ENCODE measurements at places on chromosomes 12 and 14.
A peak's percentile ranks its signal among the peaks of the same experiment; 100 is the strongest.

DNA sequence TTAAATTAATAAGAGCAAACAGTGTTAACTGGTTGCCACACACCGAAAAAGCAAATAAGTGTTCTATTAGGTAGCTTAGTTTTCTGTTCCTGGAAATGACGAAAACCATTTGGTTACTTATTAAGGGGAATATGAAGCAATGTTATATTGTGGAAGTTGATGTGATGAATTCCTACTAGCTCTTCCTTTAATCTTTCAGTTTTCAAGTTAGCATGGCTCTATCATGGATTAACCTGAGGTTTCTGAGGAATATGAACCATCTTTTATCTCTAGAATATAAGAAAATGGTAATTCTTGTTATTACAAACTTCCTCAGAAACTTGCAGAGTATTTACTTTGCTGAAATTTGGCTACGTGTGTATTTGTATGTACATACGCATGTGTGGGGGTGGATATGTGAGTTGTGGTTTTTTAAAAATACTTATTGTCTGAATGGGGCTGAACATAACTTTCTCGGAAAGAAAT lies 245.7 kb downstream of the KCNC2 start:
- no peak for DNase-seq

DNA sequence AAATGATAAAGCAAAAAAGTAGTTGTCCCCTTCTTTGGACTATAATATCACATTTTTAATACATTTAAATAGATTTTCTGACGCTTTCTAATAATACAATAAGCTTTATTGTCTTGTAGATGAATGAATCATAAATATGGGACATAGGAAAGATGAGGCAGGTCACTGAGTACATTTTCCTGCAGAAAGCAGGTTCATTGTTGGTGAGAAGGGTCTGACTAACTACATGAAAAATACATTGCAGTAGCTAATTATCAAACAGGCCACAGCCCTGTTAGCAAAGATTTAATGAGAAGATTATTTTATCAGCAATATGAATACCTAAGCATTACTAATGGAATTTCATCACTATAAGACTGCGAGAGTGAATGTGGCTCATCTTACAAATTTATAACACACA lies 45.6 kb downstream of the ABCD2 start:
- no peak for DNase-seq

DNA sequence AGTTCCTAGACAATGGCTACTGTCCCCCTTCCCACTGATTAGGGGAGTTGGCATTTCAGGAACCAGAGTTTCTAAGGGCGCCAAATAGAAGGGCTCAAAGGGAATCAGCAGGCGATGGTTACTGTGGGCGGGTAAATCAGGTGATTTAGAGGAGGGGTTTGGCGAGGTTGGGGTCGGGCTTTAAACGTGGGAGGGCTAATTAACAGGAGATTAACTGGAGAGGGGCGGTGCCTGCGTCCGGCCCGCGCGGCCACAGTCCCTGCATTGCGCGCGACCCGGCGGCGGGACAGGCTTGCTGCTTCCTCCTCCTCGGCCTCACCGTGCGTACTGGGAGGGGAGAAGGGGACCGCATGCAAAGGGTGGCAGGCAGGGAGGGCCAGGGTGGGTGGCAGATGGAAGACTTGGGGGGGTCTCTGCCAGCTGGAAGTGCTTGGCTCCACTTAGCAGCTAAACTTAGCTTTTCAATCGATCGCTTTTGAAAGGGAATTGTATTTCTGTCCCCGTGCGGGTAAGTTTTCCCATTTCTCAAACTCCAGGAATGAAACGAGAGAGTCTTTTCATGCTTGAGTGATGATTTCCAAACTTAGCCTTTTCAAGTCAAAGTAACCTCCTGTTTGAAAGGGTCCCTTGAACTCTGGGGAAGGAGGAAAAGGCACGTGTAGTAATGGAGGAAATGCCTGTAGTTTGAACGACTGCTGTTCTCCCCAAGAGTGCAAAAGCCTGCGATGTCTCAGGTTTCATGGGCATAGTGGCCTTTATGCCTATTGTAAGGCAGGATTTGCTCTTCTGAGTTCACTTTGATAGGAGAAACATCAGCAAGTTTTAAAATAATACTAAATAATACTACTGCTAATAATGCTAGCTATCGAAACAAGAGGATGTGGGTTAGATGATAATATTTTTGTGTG lies at the start of gene MGST1:
TSS of gene MGST1 (plus strand) at position 255 of the 908 bp plus-strand sequence. CDS start 6,608 bp downstream, outside the sequence.
- peak; percentile 83 for DNase-seq

GRCh38 chr14:95341115-95341514 lies 21.4 kb upstream of the CLMN start:
- no peak for DNase-seq

GRCh38 chr12:19994968-19995367 lies 373.4 kb upstream of the PDE3A start:
- no peak for DNase-seq

DNA sequence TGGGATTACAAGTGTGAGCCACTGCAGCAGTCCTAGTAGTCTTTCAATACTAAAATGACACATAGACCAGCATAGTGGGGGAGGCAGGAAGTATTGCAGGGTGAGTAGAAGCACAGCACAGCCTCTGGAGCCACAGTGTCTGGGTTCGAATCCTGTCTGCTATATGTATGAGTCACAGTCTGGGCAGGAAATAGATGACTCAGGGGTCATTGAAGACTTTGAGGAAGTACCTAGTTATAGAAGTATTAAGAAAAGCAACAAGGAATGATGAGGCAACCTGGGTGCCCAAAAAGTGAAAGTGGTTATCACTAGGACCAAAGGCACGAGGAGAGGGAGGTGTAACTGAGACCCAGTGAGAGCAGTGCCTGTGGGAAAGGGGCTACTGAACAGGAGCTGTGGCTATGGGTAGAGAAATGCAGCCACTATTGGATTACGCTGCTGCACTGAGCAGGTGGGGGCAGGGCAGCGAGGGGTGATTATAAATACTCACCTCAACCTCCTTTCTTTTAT lies 124.0 kb downstream of the PDE3A start:
- no peak for DNase-seq

DNA sequence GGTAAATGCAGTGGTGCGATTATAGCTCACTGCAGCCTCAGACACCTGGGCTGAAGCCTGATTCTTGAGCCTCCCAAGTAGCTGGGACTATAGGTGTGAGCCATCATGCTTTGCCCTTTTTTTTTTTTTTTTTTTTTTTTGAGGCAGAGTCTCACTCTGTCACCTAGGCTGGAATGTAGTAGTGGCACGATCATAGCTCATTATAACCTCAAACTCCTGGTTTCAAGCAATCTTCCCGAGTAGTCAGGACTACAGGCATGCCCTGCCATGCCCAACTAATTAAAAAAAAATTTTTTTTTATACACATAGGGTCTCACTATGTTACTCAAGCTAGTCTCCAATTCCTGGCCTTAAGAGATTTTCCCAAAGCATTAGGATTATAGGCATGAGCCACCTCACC lies 6.9 kb downstream of the ATP2A2 start:
- DNase-seq: no peak

DNA sequence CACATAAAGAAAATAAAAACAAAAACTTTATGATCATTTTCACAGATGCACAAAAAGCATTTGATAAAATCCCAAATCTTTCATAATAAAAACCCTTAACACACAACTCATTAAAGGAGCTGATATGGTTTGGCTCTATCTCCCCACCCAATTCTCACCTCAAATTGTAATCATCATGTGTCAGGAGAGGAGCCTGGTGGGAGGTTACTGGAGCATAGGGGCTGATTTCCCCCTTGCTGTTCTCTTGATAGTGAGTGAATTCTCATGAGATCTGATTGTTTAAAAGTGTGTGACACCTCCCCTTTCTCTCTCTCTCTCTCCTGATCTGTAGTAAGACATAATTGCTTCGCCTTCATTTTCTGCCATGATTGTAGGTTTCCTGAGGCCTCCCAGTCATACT lies 790.7 kb downstream of the C12orf50 start:
- DNase-seq: no peak

- DNase-seq: peak; percentile 18
Observed at GRCh38 chr12:102300824-102301461, 103.3 kb upstream of the PMCH start.

DNA sequence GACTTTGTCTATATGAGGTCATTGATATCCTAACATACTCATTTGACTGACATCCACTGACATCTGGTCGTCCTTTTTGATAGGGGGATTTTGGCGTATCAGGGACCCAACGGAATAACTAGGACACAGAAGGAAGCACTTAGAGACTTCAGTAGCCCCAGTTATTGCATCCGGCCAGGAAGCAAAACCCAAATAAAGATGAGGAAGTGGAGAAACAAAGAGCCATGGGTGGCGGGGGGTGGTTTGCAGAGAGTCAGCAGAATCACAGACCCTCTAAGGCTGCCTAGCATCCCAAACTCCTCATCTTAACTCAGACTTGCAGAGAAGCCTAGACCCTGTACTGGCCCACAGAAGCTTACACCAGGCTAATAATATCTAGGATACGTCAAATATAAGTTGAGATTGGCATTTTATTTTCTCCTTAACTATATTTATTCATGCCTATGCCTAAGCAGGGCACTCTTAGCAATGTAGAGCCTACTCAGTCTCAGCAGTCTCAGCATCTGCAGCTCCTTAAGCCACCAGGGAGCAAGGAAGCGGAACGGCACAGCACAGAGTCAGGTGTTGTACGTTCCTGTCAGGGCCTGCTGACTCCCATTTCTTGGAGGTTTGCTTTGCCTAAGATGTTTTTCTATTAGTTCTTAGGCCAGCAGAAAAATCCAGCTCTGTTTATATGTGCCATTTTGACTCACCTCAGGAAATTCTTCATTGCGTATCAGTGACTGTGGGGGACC lies 45.1 kb downstream of the KCNA1 start:
- no peak for DNase-seq

- no peak for DNase-seq
Observed at GRCh38 chr14:67641480-67641879, 21.8 kb downstream of the ARG2 start.

DNA sequence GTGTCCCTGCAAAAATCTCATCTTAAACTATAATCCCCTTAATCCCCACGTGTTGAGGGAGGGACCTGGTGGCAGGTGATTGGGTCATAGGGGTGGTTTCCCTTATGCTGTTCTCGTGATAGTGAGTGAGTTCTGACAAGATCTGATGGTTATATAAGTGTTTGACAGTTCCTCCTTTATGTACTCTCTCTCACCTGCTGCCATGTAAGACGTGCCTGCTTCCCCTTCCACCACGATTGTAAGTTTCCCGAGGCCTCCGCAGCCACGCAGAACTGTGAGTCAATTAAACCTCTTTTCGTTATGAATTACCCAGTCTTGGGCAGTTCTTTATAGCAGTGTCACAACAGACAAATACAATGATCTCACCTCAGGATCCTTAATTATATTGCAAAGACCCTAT lies 45.2 kb upstream of the MAP1LC3B2 start:
- DNase-seq: no peak

GRCh38 chr12:68189821-68190242 lies 30.3 kb upstream of the IFNG start:
- DNase-seq: no peak

DNA sequence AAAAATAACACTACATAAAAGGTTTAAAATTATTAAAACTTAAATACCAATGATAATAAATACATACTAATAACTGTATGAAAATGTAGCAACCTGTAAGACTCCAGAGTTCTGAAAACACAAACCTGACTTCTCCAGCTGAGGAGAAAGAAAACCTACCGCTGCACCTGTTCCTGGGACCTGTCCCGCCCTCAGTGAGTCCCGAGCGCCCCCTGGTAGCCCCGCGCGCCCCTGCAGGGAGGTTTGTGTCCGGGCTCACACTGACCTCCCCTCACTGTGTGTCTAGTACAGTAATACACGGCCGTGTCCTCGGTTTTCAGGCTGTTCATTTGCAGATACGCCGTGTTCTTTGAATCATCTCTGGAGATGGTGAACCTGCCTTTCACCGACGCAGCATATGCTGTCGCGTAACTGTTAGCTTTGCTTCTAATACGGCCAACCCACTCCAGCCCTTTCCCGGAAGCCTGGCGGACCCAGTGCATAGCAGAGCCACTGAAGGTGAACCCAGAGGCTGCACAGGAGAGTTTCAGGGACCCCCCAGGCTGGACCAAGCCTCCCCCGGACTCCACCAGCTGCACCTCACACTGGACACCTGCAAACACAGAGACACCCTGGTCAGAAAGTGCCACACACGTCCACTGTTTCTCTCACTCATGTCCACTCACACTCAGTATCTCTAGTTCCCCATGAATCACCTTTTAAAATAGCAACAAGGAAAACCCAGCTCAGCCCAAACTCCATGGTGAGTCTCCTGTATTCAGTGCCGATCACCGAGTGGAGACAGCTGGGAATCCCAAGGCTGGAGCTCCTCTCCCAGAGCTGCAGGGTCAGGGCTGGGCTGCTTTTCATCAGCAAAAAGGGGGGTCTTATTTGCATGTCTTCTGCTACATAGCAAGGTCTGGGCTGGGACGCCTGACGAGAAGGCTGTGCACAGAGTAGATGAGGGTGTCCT lies 1276.3 kb downstream of the TMEM121 start:
- DNase-seq: peak; percentile 13

DNA sequence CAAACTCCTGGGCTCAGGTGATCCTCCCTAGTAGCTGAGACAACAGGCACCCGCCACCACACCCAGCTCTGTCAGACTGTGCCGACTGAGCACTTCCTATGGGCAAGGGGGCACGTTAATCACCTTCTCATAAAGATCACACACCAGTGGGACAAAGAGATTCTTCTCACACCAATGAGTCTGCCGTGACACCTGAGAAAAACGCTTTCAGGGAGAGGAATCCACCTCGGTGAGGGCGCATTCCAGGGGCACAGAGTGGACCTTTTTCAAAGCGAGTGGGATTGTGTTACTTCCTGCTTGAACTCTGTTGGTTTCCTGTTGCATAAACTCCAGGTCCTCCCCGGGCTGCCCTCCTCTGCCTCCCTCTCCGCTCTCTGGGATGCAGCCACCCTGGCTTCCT lies 17.5 kb upstream of the SCARB1 start:
- no peak for DNase-seq

DNA sequence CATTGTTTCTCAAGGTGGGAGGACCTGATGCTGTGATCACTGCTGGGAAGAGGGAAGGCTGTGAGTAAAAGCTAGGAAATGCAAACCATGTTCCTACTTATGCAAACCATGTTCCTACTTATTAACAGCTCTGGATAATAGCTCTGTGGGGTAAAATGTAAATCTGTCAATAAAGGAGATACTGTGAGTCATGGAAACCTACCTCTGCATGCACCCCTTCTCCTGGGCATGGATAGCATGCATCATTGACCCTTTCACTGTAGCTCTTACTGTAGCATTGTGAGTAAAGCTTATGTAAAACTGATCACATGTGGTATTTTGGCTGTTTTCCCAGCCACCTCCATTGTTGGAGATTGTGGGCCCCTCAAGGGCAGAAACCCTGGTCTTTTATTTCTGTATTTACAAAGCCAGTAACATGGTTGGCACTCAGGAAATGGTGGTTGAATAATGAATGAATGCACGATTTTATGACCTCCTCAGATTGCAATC lies 253.7 kb downstream of the GRIN2B start:
- DNase-seq: no peak

Measured in pancreas (tissue), 10 donors.